ENCODE measurements at places on chromosomes 2 and 18.

DNA sequence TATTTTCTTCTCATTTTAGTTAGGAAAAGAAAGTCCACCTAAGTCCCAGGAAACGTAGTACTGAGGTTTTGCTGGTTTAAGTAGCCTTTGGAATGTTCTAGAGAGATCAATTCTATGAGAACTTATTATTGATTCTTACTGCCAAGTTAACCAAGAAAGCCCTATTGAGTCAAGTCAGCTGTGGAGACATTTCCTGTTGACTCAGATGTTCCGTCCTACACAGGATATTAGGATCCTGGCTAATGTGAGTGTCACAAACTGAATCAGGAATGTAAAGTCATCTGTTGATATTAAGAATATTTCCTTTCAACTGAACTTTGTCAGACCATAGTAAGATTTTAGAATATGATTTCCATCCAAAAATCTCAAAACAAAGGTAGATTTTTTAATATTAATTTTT lies 654.3 kb downstream of the LRRTM4 start:
- DNase-seq, result no peak

DNA sequence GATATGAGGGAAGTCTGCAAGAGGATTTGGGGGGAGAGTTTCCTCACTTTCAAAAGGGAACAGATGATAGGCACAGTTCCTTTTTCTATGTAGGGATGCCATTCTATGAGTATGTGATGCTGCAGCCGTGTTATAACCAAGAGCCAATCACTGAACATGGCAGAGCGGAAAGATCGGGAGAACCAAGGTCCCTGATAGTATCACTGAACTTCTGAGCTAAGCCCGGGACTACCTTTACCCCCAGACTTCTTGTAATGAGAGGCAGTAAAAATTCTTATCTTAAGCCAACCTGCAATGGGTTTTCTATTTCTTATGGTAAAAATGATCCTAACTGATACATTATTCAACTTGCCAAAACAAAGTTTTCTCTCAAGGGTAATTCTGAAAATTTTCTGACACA lies 21.6 kb upstream of the SLC1A4 start:
- no peak for DNase-seq

DNA sequence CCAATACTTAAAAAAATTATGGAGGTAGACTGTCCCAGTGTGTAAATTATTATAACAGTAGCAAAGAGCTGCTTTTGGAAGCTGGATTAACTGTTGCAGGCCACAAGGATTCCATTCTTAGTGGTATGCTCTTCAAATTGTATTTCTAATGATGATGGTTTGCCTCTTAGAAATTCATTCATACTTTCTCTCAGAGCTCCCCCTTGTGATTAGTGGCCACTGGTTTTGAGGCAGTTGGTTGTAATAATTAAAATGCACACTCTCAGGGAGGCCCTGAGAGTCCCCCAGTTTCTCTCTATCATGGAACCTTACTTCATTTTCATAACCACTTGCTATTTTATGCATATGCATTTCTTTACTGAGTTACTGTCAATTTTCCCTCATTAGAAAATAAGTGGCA lies 122.5 kb downstream of the PLA2R1 start:
- DNase-seq, result no peak

DNA sequence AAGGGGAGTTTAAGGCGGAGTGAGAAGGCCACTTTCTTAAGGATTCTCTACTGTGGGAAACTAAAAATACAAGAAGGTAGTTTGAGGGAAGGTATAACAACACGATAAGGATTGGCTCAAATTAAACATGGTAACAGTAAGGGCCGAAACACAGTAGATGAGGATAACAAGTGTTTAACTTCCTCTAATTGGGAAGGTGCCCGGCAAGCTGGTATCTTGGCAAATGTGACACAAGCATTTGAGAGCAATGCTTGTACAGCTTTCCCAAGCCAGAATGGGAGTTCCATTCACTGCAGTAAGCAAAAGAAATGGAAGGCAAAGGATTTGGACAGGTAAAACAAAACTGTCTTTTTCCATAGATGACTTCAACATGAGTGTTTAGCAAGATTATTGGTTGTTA lies 19.8 kb downstream of the USP40 start:
- no peak for DNase-seq

GRCh38 chr2:43269706-43270105 lies 43.3 kb upstream of the ZFP36L2 start:
- DNase-seq, result no peak

- DNase-seq, result no peak
Observed at GRCh38 chr2:59044736-59045135, 803.6 kb upstream of the FANCL start.

DNA sequence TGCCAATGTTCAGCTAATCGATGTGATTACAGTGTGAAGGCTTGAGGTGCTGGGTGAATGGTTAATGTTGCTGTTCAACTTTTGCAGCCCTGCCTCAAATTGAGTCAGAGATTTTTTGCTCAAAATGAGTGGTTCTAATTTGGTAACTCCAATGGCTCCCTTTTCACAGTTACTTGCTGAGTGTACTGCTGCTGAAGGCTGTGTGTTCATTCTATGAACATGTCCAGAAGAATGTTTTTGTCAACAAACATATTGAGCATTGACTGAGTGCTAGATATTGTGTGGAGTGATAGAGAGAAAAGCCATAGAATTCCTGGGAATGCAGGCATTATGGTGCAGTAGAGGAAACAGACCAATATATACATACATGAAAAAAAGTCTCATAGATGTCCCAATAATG lies 39.0 kb upstream of the TCF4 start:
- DNase-seq, result no peak

Data from retinal pigment epithelial cell (primary cell).